NCI-H1092 treated with DMSO at 0.1 percent for 48 hours (cell line): ENCODE measurements at places on chromosomes 16 and 17.
A peak's percentile ranks its signal among the peaks of the same experiment; 100 is the strongest.

DNA sequence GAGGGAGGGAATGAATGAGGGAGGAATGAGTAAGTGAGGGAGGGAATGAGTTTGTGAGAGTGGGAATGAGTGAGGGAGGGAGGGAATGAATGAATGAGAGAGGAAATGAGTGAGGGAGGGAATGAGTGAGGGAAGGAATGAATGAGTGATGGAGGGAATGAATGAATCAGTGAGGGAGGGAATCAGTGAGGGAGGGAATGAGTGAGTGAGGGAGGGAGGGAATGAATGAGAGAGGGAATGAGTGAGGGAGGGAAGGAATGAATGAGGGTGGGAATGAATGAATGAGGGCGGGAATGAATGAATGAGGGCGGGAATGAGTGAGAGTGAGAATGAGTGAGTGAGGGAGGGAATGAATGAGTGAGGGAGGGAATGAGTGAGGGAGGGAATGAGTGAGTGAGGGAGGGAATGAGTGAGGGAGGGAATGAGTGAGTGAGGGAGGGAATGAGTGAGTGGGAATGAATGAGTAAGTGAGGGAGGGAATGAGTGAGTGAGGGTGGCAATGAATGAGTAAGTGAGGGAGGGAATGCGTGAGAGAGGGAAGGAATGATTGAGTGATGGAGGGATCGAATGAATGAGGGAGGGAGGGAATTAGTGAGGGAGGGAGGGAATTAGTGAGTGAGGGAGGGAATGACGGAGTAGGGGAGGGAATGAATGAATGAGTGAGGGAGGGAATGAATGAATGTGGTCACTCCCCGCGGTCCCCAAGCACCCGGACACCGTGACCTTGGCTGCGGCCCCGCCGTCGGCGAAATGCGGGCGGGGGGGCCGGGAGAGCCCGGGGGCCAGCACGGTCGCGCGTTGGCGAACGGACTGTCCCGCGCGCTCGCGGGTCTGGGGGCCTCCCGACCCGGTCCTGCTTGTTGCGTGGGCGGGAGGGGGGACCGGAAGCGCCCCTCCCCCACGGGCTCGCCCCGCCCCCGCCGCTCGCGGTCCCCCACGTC is 1.1 kb upstream of the UBE2I start:
- peak; percentile 80 for DNase-seq

DNA sequence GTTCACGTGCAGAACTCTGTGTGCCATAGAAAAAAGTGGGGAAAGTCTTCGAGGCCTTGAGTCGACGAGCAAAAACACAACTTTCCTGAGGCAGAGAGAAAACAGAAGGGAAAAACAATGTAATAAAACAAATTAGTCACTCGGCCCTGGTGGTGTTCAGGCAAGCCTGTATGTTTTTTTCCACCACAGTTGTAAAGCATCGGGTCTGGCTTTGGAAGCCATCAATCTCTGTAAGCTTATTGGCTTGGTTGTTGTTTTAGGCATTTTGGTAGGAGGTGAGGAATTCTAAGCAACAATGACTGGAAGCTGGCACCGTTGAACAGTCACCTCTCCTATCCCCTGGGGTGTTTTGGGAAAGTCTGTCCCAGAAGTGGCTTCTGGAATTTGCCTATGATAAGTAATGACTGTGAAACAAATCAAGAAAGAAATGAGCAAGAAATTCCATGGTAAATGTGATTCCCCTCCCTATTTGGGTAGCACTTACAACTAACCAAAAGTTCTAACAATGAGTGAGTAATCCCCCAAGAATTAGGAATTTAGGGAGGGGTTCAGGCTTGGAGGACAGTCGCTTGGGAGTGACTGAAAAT is 2.8 kb downstream of the CDH13 start:
- no peak for DNase-seq

GRCh38 chr16:11425140-11425539 is 79.9 kb downstream of the RMI2 start:
- DNase-seq = no peak

- DNase-seq = no peak
These were observed 13.7 kb downstream of the N4BP1 start for GRCh38 chr16:48596326-48596725.

DNA sequence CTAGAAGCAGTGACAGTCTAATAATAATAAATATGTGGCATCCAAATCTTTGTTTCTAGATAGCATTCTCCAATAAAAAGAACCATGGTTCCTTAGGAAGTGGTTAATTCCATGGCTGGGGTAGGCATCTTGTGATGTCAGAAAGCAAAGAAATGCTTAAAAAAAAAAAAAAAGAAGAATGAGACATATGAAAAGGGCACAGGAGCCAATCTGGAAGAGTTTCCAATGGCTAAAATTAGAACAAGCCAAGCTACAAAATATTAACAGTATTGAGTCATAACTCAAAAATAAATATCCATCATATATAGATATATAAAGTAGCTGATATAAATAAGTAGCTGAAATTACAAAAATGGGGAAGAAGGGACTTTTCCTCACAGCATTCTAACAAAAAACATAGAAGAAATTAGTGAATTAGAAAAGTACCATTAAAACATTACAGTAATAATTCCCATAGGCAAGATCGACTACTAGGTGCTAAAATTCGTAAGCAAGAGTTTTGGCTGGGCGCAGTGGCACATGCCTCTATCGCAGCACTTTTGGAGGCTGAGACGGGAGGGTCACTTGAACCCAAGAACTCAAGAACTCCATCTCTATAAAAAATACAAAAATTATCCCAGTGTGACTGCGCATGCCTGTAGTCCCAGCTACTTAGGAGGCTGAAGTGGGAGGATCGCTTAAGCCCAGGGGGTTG is 111.3 kb downstream of the TRIM37 start:
- DNase-seq = no peak

DNA sequence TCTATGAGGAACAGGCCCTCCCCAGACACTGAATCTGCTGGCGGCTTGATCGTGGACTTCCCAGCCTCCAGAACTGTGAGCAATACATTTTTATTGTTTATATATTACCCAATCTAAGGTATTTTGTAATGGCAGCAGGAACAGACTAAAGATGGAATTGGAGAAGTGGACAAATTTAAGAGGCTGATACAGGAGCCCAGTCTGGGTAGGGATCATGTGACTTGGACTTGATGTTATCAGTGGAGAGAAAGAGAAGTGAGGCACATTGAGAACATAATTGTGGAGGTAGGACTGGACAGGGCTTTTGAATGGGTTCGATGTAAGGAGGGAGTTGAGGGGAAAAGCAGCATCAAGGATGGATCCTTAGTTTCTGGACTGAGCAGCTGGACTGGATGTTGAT is 93.8 kb downstream of the USP31 start:
- DNase-seq = no peak

DNA sequence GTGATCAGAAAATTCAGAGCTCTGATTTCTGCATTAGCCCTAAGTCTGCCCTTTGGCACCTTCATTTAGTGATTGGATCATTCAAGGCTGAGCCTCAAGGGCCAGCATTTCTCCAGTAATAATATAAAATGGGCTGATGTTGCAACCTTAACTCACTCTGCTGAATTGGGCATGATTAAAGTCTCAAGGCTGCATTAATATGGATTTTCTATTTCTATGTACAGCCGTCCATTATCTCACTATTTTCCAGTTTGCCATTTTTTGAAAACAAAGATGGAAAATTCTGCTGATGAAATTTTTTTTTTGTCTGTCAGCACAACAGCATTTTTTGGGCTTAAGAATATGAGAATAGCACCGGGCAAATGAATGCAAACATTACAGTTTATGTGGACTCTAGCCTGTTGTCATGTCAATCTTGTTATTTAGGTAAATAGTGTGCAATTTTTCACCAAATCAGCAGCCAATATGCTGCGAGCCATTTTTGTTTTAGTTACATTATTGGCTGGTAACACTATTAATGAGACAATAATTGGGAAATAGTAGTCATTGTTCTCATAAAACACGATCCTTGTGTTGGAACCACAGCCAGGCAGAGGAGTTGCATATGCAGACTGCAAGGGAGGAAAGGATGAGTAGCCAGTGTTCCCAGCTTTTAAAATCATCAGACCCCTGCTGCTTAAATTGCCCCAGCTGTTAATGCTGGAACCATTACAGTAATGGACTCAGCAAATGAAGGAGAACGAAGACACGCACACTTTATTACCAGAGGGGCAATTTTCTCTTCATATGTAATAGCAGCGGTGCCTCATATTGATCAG is 10.5 kb downstream of the FTO start:
- peak; percentile 96 for DNase-seq

DNA sequence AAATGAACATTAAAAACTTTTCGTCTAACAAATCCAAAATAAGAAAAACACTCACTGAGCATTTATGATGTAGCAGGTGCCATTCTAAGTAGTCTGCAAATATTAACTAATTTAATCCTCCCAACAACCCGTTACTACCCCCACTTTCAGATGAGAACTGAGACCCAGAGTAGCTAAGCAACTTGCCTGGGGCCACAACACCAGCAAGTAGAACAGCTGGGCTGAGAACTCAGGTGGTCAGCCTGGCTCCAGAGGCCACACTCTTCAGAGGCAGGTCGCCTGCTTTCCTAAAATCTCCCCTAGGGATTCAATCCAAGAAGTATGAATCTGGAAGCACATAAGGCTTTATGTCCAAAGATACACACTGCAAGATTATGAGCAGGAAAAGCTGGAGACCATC is 6.2 kb downstream of the MBTPS1 start:
- no peak for DNase-seq
